ENCODE measurements at places on chromosomes 4 and X.
A peak's percentile ranks its signal among the peaks of the same experiment; 100 is the strongest.

GRCh38 chrX:46850771-46851170, 13.9 kb downstream of the RP2 start:
- no peak for DNase-seq

- no peak for DNase-seq
These were observed 661.6 kb downstream of the RAPGEF2 start for GRCh38 chr4:159764343-159764952.

GRCh38 chr4:8347660-8348059, 78.1 kb downstream of the HTRA3 start:
- no peak for DNase-seq

DNA sequence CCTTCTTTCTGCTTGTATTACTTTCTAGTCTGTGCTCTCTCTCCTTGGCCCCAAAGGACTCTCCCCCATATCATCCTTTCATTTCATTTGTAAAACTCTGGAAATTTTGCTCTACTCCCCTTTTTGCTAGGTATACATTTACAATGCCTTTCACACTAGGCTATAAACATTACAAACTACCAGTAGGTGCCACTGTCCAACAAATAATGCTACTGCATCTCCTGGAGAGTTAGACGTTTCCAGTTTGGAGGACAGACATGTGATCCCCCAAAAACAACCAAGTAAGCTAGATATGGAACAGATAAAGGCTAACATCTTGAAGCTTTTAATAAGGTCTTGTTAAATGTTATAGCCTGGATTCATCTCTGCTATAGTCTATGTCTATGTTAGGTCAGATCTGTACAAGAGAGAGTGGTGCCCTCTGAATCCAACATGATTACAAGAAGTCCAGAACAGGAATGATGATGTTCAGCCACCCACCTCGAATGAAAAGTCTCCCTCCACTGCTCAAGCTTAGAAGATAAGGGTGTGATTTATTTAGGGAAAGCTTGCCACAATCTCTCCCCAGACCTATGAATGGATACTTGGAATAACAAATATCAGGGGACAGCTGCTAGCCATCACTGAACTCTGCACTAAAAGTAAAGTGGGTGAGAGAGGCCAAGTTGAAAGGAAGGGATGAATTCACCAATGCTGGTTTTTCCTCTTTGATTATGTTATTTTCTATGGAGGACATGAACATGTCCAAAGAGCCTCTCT, 14.3 kb downstream of the CBR4 start:
- no peak for DNase-seq

DNA sequence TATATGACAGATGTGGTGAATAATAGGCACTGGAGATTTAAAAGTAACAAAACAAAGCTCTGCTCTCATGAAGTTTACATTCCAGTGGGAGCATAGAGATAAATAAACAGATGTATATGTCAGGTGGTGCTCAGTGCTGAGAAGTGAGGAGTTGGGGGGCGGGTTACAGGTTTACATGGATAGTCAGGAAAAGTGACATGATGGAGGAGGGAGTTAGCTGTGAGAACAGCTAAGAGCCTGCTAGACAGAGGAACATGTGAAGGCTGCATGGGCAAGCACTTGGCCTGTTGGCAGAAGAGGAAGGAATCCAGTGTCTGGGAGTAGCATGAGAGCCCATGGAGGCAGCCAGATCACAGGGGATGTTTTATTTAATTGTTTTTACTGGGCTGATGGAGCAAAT, 10.2 kb upstream of the TMEM156 start:
- no peak for DNase-seq

DNA sequence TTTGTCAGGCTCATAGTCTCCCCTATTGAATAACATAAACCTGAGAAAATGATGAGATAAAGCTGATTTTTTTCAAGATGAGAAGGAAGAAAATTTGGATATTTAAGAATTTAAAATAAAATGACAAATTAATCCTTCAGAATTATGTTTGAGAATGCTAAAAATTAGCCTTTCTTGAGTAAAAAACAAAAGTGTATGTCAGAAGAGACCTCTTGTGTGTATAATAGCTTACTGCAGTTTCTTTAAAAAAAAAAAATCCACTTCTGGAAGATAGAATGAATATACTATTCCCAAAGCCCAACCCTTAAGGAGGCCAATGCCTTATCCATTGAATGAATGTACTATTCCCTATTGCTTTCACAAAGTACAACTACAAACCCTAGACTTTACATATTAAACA, 281.8 kb downstream of the RAPGEF2 start:
- no peak for DNase-seq

DNA sequence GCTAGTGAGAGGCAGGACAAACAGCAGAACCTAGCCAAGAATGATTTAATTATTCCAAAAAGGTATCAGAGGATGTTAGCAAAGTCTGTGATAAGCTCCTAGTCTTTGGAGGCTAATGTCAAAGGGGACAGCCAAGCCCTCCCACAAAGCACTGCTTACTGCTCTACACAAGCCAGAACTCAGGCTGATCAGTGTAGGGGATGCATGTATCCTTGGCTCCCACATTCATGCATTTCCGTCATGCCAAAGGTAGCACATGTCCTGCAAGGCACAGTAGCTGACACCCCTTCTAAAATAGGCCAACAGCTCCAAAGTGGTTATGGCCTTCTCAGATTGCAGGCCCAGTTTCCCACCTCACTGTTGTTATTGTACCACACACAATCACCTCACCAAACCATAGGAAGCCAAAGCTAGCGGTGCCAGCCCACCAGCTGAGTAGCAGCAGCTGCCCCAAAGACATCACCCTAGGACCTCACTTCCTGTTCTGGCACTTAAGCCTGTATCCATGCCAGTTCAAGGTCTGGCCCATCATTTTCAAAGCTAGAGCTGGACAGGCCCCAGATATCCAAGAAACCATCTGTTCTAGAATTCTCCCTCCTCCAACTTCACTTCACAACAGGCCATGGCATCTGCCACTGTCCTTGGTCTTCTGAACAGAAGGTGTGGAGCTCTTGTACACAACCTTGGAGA, 40.9 kb downstream of the TSPAN5 start:
- DNase-seq = no peak

DNA sequence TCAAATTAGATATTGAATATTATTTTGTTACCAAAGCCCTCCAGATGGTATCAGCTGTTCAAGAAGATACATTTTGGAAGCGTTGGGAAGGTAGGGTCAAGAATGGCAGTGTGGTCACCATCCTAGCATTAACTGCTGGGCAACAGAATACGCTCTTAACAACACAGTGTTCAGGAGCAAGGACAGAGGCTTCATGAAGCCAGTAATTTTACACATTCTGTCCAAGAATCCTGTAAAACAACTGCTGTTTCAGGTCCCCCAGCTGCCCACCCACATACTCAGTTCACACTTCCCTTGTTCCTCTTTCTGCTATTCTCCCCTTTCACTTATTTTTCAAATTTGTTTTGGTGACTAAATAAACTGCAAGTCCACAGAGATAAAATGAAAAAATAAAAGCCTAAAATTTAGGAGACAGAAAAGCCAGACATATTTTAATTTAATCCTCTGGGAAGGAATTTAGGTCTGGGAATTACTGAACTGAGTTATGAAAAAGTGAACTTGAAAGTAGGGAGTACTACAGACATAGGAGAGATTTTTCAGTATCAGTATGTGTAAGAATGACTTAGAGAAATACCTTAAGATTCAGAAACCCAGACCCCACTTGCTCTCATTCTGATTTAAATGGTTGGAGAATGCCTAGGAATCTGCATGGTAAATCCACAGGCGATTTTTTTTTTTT, 406.7 kb downstream of the MAPK10 start:
- DNase-seq = no peak

DNA sequence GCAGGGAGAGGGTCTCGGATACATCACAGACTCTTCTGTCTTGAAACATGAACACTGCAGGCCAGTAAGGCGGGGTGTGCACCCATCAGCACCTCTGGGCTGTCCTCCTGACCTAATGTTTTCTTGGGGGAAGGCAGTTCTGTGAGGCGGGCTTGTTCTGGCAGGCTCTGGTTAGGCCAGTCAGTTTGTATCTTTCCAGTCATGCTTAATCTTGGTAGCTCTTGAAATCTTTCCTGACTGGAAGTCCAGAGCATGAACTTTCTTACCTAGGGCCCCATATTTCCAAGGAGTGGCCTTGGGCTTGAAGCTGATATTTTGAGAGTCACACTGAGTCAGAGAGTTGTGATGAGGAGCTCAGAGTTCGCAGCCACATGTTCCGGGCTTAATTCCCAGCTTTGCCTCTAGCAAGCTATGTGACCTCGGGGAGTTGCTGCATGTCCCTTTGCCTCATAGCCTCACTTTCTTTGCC, 54.2 kb upstream of the RASSF6 start:
- DNase-seq = no peak

GRCh38 chr4:42151568-42152506, 618 bp downstream of the BEND4 start:
- peak; percentile 7 for DNase-seq

GRCh38 chrX:129318375-129318774, 204.9 kb downstream of the SMARCA1 start:
- DNase-seq = no peak

- DNase-seq = peak; percentile 55
These were observed 1.8 kb downstream of the ABCD1 start for GRCh38 chrX:153726286-153727122.

DNA sequence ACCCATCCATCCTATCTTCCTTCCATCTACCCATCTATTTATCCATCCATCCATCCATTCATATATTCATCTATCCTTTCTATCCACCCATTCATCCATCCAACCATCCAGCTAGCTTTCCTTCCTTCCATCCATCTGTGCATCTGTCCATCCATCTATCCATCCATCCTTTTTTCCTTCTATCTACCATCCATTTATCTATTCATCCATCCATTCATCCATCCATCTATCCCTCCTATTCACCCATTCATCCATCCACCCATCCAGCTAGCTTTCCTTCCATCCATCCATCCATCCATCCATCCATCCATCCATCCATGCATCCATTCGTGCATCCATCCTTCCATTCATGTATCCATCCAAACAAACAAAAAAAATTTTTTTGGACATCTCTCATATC, 118.8 kb downstream of the PSAPL1 start:
- no peak for DNase-seq

DNA sequence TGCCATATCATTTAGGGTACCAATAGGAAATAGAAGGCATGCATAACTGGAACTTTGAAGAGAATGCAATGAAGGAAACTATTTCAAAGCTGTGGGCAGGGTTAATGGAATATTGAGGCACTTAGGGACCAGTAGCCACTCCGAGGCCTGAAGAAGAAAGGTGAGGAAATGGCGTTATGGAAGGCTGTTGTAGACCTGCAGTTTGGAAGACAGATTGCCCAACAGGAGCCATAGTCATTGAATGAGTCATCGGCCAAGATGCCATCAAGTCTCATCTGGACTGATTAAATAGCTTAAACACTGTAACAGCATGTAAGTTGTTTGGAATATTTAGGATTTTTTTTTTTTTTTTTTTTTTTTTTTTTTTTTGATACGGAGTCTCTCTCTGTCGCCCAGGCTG, 11.6 kb downstream of the CXCL13 start:
- no peak for DNase-seq

- DNase-seq = no peak
These were observed 282.9 kb downstream of the DCAF12L2 start for GRCh38 chrX:125883169-125883568.

DNA sequence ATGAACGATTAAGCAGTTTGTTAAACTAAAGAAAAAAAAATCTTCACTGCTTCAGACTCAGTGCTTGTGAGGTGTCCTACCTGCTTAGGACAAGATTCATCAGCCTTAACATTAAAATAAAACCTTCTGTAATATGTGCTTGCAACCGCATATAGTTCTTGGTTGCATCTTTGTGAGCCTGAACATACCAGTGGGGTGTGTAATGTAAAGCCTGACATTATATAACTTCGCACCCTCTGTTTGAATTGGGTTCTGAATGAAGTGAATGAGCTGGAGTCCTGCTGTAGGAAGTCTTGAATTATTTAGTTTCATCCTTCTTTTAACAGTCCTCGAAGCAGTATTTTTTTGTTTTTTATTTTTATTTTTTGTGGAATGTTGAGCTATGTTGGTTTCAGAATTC, 3.1 kb downstream of the KDM6A start:
- no peak for DNase-seq

- no peak for DNase-seq
These were observed 101.8 kb upstream of the HPF1 start for GRCh38 chr4:169859366-169860216.

- no peak for DNase-seq
These were observed 398.0 kb downstream of the SMARCA1 start for GRCh38 chrX:129125122-129125914.

DNA sequence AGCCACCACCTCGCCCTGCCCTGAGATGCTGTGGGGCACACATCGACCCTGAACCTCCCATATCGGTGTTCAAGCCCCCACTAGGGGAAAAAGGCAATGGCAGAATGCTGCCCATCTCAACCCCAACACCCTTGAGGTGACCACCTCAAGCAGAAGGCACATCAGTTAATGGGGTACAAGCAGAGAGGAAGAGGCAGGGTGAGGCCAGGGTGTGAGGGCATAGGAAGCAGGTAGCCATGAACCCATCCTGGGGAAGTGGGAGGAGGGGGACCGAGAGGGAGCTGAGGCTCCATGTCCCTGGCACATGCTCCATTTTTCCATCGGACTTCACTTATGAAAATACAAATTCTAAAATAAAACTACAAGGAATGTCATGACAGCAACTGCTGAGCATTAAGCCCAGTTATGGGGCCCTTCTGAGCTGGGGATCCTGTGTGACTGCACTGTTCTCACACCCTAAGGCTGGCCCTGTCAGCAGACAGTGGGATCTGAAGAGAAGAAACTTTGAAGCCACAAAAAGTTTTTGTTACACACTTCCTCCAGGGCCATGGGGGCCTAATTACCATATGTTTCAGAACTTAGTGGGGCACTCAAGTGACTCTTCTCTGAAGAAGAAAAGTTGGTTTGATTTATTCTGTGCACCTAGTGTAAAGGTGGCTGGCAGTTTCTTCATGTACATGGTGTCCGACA, 68.2 kb upstream of the FAM241A start:
- DNase-seq = no peak

DNA sequence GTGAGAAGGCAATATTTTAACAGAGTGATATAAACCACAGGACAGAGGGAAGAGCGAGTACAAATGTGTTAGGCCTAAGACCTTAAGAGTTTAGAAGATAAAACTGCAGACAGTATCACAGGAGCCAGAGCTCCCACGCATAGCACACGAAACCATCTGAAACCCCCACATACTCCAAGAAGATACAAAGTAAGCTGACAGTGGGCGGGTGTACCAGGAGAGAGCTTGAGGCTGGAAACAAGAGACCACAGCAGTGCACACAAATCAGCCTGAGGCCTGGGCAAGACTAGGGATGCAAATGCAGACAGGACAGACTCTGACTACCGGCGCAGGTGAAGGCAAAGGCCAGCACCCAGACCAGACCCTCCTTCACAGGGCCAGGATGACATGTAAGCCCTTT, 54.1 kb upstream of the ARHGAP24 start:
- no peak for DNase-seq
